Melanocyte of skin (primary cell): ENCODE measurements at places on chromosomes 7 and 10. TPM values are rescaled to one million over a fixed set of nuclear protein-coding genes. Genes with fewer than 3 reads are reported as not detected.

Gene NACAD
- 0.31 and 0.33 TPM in 2 replicates for total RNA-seq

Gene GRID2IP
- not detected in 2 replicates for total RNA-seq

Gene FZD1
- 3.3 and 3.4 TPM in 2 replicates for total RNA-seq

Gene RNF32
- 0.36 and 0.69 TPM in 2 replicates for total RNA-seq

Gene SLC16A12
- total RNA-seq = not detected in 2 replicates

Gene GTPBP4
- total RNA-seq = 23.1 and 34.9 TPM in 2 replicates

Gene NEUROD6
- total RNA-seq = not detected in 2 replicates

Gene CCDC136
- total RNA-seq = 4.8 and 8.0 TPM in 2 replicates

Gene CCDC186
- 9.6 and 18.2 TPM in 2 replicates for total RNA-seq

Gene LAMB1
- 160 and 237 TPM in 2 replicates for total RNA-seq

Gene TMEM213
- not detected in 2 replicates for total RNA-seq

Gene LRRD1
- total RNA-seq = under 0.01 TPM in 1 of 2 replicates, not detected in the other

Gene C10orf120
- not detected in 2 replicates for total RNA-seq

Gene ACTR3C
- 0.34 and 0.73 TPM in 2 replicates for total RNA-seq

Gene UCMA
- total RNA-seq = not detected in 2 replicates

Gene SPDYE11
- not detected in 2 replicates for total RNA-seq

Gene GFRA1
- 0.33 and 1.2 TPM in 2 replicates for total RNA-seq

Gene TRIP6
- total RNA-seq = 94.7 and 102 TPM in 2 replicates

Gene SNCG
- not detected in 2 replicates for total RNA-seq

Gene ATG9B
- total RNA-seq = 0.36 TPM in 1 of 2 replicates, not detected in the other
